Thymus (tissue), 14 donors: ENCODE measurements at places on chromosomes 6 and 20. TPM values are rescaled to one million over a fixed set of nuclear protein-coding genes. Genes with fewer than 3 reads are reported as not detected.

DNA sequence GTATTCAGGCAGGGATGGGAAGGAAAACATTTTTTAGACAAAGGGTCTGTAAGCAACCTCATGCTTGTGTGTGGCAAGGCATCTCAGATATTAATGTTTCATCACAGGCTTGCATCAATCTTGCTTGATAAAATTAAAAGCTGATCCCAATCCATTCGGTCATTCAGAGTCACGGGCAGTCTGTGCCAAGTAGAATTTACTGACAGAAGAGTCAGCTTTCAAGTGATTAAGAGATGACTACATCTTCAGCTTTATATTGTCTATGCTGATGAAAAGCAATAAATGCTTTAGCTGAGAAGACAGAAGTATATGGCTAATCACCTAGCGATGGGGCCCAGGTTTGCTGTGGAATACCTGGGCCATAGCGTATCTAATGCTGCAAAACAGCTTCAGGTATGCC lies 3.5 kb downstream of the PLEKHG1 start:
- DNase-seq, result no peak
- no peak overlapping the region for H3K27ac ChIP-seq
- peaks cover 72% of the 10 kb centered on the region for H3K4me1 ChIP-seq
- H3K4me3 ChIP-seq, result no peak overlapping the region
- H3K36me3 ChIP-seq, result peaks cover 3% of the 10 kb centered on the region

DNA sequence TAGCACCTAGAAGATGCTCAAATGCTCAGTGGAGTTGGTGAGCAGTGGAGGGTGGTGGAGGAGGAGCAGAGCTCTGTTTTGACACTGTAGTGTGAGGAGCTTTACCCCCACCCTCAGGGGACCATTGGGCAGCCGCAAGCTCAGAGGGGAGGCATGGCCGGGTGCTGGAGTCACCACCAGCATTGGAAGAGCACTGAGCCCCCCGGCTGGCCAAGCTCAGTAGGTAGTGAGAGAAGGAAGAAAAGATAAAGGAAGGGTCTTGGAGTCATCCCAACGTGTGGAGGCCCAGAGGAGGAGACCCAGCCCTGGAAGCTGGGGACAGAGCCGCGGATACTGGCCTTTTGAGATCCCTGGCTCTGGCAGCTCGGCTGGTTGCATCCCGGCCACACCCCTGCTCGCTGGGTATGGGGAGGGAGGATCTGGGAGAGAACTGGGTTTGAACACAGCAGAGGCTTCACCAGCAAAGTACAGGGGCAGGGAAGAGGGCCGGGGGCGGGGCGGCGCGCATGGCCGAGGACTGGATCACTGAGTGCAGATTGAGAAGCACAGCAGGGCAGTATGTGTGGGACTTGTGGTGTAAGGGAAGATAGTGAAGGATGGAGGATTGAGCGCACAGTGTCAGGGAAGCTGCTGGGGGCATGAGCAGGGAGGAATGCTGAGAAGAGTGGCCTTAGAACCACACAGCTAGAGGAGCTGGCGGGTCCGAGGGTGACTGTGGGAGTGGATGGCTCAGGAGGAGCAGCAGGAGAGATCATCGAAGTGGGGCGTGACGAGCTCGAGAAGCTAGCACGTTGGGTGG lies 24.4 kb downstream of the SYNDIG1 start:
- H3K27ac ChIP-seq, result no peak overlapping the region
- no peaks in the 10 kb centered on the region for H3K27me3 ChIP-seq
- H3K36me3 ChIP-seq, result no peaks in the 10 kb centered on the region
- H3K4me3 ChIP-seq, result no peak overlapping the region
- no peak for DNase-seq

GRCh38 chr6:24272148-24272547 lies 85.7 kb downstream of the DCDC2 start:
- no peak for DNase-seq
- no peaks in the 10 kb centered on the region for H3K4me1 ChIP-seq
- no peak overlapping the region for H3K4me3 ChIP-seq
- no peak overlapping the region for H3K27ac ChIP-seq
- no peaks in the 10 kb centered on the region for H3K36me3 ChIP-seq

- DNase-seq, result no peak
- H3K4me1 ChIP-seq, result peaks cover 19% of the 10 kb centered on the region
- H3K27me3 ChIP-seq, result peaks cover 55% of the 10 kb centered on the region
- no peaks in the 10 kb centered on the region for H3K36me3 ChIP-seq
Observed at GRCh38 chr20:31607640-31608250, 2.7 kb downstream of the ID1 start.

Gene SCAF8
- total RNA-seq, result 26.4 TPM
